SJCRH30 (cell line): ENCODE measurements at places on chromosomes 6 and 20.

DNA sequence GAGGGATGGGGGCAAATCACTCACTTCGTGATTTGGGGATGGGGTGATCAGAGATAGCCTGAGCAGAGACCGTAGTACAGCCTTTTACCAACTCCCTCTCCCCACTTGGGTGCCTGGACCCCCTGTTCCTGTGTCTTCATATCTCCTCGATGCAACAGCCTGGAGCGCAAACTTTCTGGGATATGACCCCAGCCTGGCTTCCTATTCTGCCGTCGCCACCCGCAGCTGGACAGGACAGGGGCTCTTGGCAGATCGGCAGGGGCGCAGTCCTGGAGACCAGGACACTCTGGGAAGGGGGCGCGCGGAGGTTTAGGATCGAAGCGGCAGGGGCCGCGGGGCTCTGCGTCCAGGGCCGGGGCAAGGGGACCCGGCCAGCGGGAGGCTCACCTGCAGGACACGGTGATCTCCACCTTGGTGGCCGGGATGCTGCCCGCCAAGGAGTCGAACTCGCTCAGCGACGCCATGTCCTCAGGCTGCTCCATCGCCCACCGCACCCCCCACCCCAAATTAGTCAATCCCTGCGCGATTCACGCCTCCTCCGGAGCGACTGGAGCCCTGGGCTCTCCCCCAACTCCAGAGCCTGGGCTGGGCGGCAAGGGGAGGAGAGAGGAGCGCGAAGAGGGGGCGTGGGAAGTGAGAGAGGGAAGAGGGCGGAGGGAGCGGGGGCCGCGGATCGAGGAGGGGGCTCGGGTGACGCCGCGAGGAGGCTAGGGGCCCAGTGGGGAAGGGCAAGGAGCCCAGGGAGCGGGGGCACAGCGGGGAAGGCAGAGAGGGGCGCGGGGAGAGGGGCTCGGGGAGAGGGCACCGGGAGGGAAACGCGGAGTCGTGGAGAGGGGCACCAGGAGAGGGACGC is at the start of gene CPNE5:
CPNE5 (minus strand) TSS at position 549 of the 853 bp plus-strand sequence; CDS start at position 482, 67 bp downstream.
- DNase-seq = no peak

DNA sequence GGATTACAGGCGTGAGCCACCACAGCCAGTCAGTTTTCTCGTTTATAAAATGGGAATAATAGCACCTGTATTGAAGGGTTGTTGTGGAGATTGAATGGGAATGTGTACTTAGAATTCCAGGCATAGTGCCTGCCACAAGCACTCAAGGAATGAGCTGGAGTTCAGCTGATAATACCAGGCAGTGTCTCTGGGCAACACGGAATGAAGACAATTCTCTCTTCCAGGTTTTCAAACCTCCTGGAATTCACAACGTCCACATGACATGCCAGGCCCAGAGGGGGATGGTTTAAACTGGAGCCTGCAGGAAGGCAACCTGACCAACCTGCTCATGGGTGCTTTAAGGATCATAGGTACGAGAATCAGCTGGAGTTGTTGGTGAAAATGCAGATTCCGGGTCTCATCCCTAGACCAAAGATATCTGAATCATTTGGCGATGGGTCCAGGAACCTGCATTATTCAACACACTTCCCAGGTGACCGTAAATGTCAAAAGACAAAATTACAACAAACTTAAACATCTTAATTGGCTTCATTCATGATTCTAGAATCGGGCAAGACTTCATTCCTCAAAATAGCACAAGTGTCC is 1.9 kb upstream of the PTPN1 start:
- DNase-seq = no peak

- DNase-seq = peak; percentile 62
These were observed 189.1 kb upstream of the SUPT3H start for GRCh38 chr6:45566882-45567281.

DNA sequence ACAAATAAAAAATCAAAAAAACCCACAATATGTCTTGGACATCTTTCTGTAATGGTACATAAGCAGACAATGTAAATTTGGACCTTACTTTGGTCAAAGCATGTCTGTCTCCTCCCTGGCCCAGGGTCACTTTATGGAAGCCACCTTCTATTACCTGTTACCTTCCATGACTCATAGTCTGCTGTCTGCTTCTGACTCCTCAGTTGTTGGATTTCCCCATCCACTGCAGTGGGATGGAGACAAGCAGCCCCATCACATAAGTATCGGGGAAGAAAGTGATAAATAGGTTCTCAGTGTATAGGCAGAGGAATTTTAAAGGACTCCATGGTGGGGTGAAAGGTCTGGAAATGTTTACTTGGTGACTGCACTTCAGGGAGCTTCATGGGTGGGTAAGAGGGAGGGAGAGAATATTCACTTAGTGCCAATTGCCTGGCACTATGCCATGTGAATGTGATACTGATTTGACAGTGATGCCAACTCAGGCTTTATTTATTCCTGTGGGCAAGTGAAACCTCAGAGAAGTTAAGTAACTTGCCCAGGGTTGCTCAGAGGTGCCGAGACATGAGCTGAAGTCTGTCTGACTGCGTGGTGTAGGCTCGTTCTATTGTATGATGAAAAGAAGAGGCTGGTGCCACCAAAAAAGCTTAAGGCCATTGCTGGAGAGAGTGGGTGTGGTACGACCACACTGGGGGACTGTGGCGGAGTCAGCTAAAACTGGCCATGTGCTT is 175.6 kb upstream of the RNF24 start:
- DNase-seq = no peak

DNA sequence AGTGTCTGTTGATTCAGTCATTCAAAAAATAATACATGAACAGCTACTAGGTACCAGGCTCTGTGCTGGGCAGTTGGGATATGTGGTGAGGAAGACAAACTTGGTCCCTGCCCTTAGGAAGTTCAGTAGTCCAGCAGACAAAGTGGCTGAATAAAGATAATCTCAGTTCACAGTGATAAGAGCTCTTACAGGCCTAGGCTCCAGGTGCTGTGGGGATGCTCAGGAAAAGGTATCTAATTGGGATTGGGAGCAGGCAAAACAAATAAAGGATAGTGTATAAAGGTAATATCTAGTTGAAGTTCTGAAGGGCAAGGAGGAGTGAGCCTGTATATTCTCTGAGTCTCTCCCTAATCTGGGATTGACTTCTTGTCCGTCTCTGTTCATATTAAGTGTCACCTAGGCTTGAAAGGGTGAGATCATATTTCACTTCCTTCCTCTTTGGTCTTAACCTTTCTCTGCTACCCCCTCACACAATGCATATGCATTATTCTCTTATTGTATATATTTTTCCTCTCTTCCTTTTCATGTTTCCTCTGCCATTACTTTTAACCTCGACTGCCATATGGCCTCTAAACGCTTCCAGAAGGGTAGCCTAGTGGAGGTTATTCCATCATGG is 13.5 kb downstream of the PTPN1 start:
- DNase-seq = no peak

DNA sequence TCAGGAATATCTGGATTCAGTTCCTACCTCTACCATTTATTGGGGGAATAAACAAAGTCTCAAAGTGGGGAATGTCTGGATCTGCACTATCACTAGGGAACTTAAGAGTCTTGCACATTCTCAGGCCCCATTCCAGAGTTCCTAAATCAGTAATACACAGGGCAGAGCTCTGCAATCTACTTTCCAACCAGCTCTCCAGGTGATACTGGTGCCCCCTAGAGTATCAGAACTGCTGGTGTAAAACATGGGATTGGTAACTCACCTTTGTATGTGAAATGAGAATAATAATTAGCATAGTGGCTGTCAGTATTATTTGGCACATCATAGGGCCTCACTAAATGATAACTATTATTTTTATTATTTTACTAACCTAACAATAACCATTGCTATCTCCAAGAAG is 278.8 kb upstream of the IMPG1 start:
- DNase-seq = peak; percentile 50
